NK-92 treated with Interleukin-12 subunit alpha and Interleukin-12 subunit beta, amount 100 ng/mL, for 24 hours (cell line): ENCODE measurements at places on chromosomes 7 and 10.

DNA sequence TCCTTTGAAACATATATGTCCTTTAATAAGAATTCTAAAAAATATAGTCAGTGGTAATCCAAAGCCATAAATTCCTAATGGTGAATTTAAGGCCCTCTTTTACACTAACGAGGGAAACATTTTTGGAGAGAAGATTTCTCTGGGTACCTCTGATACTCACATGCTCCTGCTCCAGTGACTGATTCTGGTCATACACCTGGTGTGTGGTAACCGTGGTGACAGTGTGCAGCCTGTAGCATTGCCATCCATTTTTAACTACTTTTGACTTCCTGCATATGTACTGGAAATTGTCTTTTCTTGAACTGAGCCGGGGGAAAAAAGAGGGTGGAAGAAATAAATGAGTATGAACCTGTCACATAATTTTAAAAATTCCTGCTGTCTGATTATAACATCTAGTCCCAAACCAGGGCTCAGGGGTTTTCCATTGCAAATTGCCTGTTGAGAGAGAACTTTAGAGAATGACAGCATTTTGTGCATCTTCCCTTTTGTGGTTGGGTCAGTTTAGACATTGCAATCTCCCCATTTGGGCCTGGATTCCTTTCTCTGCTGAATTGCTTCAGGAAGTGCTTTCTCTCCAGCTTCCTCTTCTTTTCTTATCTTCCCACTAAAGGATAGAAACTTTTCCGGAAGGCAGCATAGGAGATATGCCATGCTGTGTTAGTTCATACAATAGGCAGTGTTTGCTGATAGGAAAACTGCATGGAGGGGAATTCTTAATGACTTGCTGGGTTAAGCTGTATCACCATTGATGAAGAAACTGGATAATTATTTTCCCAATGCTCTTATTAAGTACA lies 125.5 kb downstream of the GRM3 start:
- no peak for DNase-seq

DNA sequence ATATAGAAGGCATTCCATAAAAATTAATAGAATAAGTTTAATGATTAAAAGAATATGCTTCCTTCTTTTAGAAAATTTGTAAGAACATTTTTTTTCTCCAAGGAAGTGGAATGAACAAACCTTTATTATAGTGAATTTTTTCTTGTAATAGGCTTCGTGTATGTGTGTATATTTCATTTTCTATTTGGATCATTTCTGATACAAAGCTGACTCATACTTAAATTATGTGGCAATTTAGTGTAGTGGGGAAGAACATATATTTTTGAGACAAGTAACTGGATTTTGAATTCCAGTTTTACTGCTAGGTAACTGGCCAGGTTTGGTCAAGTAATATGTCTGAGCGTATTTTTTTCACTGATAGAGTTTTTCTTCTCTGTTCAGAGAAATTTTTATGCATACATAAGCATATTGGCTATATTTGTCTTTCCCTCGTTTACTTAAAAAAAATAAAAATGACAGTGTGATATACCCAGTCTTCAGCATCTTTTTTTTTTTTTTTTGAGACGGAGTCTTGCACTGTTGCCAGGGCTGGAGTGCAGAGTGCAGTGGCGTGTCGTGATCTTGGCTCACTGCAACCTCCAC lies 50.8 kb downstream of the CDK13 start:
- DNase-seq: no peak

- no peak for DNase-seq
These were observed 12.3 kb downstream of the SFXN3 start for GRCh38 chr10:101043363-101043707.

DNA sequence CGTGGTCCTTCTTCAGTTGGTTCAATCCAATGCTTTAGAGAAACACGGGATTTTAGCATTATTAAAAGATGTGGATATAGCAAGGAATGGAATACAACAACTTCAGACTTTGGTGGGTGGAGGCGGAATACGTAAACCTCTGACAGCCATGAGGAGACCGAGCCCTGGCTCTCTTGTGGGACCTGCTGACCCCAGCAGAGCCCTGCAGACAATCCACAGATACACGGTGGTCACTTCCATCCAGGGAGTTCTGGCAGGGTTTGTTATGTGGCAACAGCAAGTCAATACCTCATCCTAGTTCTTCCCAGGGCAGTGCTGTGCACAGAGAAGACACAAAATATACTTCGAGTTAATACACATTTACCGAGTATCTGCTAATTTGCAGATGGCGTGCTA lies 118.5 kb upstream of the DIP2C start:
- no peak for DNase-seq

- DNase-seq: no peak
These were observed 12.4 kb upstream of the PTPN12 start for GRCh38 chr7:77524731-77525130.

GRCh38 chr10:88934900-88935672 lies 17.5 kb downstream of the ACTA2 start:
- peak; percentile 53 for DNase-seq

- DNase-seq: peak; percentile 58
These were observed 85.4 kb downstream of the ICA1 start for GRCh38 chr7:8176370-8177081.

DNA sequence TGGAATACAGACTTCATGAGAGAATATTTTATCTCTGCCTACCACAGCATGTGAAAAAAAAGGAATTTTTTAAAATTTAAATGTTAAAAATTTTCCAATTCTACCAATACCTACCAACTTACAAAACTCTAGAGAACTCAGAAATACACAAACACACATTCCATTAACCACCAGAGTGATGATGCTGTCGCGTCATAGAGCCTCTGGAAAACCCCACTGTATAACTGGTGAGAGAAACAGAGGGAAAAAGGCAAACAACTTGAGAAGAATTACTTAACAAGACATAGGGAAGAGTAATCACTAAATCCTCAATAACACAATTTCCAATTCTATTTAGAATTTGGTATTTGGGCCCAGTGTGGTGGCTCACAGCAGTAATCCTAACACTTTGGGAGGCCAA lies 6.2 kb upstream of the SPOCK2 start:
- DNase-seq: no peak

- DNase-seq: no peak
These were observed 159.3 kb downstream of the NRCAM start for GRCh38 chr7:108296911-108297310.

DNA sequence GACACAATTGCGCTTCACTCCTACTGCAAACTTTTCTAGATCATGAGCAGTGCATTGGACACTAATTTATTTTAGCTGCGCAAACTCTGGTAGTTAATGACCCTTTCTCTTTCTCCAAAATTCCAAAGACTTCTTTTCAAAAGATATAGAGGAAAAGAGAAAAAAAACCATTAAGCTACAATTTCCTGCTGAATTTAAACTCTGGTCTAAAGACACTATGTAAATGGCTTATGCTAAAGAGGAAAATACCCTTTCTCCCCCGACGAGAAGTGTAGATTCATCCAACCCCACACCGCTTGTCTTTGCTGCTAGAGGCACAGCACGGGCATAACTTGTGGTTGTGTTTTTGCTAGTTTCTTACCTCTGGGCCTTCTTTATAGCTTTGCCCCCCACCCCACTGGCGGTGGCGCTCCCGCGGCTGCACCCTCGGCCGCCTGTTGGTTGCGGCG lies 84.1 kb downstream of the SNX10 start:
- DNase-seq: no peak
